ENCODE measurements at places on chromosomes 1 and 21. TPM values are rescaled to one million over a fixed set of nuclear protein-coding genes. Genes with fewer than 3 reads are reported as not detected.

The SMCP gene
- not detected for total RNA-seq

The LAPTM5 gene
- total RNA-seq = 533 TPM

The KRTAP10-4 gene
- not detected for total RNA-seq

The MAEL gene
- not detected for total RNA-seq

The USP16 gene
- total RNA-seq = 67.9 TPM

The ATP1A1 gene
- 140 TPM for total RNA-seq

The ARHGEF16 gene
- not detected for total RNA-seq

The CASQ1 gene
- not detected for total RNA-seq

The AKR7A3 gene
- 1.1 TPM for total RNA-seq

The SELP gene
- total RNA-seq = 5.4 TPM

All from natural killer cell (primary cell).